ENCODE measurements at places on chromosomes 12 and 14.

GRCh38 chr12:6965714-6966113 lies 4.8 kb downstream of the PHB2 start:
- no peak for DNase-seq

DNA sequence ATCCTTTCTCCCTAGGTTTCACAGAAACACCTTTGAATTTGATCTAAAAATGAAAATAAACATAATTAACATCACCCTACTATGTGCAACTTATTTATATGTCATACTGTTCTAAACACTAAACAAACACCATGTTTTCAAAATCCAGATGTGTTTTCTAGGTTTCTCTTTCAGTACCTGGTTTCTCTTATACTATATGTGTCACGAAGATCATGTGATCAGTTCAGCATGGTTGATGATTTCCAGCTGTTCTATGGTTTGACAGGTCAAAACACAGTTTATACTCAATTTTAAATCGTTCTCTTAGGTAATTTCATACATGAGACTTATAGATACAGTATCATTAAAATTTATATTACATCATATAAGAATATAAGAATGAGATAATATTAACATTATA lies 373.1 kb downstream of the SOX5 start:
- no peak for DNase-seq

- DNase-seq: peak; percentile 38
Observed at GRCh38 chr12:110102255-110102654, 21.9 kb upstream of the IFT81 start.

DNA sequence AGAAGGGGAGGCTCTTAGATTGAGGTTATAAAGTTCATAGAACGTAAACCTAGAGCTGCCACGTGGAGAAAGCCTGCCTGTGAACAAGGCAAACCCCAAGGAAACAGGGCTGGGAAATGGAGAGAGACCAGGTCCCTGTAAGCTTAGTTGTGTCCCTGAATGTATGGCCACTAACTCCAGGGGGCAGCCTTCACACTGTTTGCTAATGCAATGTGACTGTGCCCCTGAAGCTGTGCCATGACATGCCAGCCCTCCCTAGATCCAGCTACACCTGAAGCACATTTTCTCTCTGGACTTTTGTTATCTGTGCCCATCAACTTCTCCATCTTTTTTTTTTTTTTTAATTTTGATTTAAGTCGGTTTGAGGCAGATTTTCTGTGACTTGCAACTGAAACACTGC lies 60.6 kb upstream of the TMCC3 start:
- DNase-seq: no peak

All from stimulated activated CD4-positive, alpha-beta T cell treated with anti-CD3 and anti-CD28 coated beads, Interleukin-2, amount 100 ng/mL, for 24 hours (primary cell).